ENCODE measurements at places on chromosomes 5 and 9.

- DNase-seq: no peak
Measured at GRCh38 chr5:163496286-163496685, 9.1 kb upstream of the MAT2B start.

GRCh38 chr9:79583952-79584654 is 12.3 kb downstream of the TLE4 start:
- no peak for DNase-seq

DNA sequence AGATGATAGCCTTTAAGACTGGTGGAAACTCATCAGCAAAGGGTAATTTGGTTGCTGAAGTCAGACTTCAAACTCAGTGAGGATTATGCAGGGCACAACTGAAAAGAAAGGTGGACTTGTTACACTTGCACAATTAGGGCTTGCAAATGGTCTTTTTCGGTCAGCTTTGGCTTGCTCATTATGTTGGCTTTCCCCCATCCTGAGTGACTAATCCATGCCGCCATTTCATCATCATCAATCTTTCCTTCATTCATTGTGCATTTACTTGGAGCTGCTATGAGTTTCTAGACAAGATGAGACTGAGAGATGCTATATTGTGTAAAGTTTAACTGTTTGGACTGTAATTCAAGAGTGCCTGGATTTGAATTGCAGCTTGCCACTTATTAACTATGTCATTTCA is 134.8 kb upstream of the PPP1R2B start:
- DNase-seq: no peak

GRCh38 chr9:16475257-16475656 is 395.2 kb downstream of the BNC2 start:
- no peak for DNase-seq

DNA sequence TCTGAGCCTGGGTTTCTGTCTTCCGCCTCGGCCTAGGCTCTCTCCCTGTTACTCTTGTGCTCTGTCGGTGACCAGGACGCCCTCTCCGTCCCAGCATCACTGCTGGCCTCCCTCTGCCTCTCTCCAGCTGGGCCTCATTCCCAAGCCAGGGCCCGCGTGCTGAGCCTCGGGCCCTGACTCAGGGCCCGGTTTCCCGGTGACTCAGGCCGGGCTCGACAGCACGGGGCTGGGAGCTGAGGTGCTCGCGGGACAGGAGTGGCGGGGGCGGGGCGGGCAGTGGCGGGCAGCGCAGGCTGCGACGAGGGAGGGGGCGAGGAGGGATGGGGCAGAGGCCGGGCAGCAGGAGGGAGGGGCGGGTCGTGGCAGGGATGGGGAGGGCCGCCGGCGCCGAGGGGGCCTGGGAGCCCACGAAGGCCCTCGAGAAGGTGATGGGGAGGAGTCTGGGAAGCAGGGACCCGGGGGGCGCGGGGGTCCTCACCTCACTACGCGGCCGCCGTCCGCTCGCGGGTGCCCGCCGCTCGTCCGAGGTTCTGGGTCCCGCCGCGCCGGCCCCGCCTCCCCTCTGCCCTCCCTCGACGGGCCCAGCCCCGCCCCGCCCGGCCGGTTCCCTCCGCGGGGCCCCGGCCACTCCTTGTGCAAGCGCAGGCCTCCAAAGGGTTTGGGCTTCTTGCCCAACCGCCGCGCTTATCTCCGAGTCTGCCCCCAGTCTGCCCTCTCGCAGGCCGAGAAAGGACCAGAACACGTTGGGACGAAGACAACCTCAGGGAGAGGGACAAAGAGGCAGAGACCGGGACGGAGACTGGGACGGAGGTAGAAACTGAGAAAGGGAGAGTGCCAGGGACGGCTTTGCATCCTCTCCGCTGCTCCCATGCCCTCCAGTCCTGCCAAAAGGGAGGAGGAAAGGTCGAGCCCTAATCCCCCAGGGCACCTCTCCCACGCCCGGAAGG is at the start of gene ARAP3:
ARAP3 (minus strand) TSS at position 536 of the 947 bp plus-strand sequence. CDS start 1,744 bp downstream, outside the sequence.
- DNase-seq: no peak

- no peak for DNase-seq
Measured at GRCh38 chr9:31304576-31304975, 1079.9 kb upstream of the ACO1 start.

- no peak for DNase-seq
Measured at GRCh38 chr5:175810457-175810856, 60.9 kb upstream of the CPLX2 start.

DNA sequence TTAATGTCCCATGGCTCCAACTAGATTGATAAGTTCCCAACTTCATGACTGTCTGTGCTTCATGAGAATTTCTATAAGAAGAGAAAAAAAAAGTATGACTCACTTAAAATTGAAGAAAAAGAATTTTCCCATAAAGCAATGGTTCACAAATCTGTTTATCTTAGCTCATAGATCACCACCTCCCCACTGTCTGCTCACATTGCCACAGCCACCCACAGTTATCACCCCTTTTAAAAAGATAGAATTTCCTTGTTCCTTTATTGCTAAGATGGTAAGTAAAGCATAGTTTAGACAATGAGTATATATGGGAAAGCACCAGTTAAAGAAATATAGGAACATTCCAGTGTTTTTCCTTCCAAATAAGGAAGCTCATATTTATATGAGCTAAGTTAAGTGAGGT is 67.1 kb downstream of the ALDH7A1 start:
- DNase-seq: no peak

- no peak for DNase-seq
Measured at GRCh38 chr5:19733612-19734495, 254.1 kb downstream of the CDH18 start.

- no peak for DNase-seq
Measured at GRCh38 chr5:103305809-103306208, 47.2 kb downstream of the MACIR start.

DNA sequence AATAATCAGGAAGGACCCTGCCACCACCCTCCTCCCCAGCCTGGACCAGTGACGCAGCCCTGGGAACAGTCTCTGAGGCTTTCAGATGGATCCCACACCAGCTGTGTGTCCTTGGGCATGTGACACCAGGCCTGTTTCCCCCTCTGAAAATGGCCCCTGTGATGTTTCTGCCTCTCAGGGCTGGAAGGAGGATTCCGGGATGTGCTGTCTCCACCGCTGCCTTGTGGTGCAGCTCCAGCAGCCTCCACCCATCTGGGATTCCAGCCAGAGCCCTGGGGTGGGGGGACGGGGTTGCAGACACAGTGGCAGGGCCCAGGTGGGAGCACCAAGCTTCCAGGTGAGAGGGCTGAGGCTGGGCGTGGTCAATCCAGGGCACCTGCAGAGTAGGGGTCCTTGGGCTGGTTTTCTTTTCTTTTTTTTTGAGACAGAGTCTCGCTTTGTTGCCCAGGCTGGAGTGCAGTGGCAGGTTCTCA is 179.7 kb upstream of the IER5L start:
- no peak for DNase-seq

DNA sequence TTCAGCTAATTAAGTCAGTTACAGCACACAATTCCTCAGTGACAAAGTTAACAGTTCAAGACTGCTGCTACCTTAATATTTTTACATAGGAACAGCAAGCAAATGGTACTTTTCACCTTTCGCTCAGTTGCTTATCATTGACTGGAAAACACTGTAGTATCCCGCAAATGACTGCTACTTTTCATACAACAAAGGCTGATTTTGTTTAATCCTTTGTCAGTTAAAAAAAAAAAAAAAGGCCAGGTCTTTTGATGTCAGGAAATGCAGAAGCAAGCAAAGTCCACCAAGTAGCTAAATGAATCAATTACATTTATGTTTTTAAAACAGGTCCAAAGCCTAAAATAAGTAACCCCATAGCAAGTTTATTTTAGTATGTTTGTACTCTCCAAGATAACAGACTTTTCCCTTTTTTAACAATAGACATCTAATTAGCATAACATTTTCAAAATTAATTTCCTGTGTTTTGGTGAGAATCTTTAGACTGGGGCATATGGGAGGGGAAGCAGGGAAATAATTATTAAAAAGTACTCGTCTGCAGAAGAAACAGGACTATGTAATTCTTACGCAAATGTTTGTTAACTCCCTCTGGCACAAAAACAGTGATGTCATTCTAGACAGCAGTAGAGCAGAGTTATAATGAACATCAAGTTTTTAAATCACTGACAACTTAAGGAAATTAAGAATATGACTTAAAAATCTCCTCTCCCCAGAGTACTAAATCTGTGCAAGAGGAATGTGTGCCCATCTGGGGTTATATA is 9.6 kb downstream of the PFDN1 start:
- peak; percentile 24 for DNase-seq

GRCh38 chr5:116562669-116563068 is 12.0 kb downstream of the SEMA6A start:
- DNase-seq: no peak

GRCh38 chr5:168174376-168174775 is 117.1 kb upstream of the WWC1 start:
- DNase-seq: no peak

DNA sequence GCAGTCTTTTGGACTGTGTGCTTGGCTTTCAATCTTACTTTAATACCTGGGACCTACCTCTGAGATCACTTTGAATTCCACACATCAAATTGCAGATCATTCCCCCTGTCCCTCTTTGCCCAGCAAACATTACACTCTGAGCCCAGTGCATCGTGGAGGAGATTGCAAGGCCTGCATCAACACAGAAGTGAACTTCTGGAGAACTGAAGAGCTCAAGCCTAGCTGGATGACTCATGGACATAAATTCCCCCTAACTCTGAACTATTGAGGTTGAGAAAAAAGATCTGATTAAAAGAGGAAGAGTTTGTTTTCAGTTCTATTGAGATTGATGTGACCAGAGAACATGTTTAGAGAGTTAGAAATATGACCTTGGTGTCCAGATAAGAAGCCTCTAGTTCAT is 316.0 kb upstream of the DMAC1 start:
- no peak for DNase-seq

GRCh38 chr9:113409883-113410206 is 630 bp downstream of the POLE3 start:
- DNase-seq: no peak

DNA sequence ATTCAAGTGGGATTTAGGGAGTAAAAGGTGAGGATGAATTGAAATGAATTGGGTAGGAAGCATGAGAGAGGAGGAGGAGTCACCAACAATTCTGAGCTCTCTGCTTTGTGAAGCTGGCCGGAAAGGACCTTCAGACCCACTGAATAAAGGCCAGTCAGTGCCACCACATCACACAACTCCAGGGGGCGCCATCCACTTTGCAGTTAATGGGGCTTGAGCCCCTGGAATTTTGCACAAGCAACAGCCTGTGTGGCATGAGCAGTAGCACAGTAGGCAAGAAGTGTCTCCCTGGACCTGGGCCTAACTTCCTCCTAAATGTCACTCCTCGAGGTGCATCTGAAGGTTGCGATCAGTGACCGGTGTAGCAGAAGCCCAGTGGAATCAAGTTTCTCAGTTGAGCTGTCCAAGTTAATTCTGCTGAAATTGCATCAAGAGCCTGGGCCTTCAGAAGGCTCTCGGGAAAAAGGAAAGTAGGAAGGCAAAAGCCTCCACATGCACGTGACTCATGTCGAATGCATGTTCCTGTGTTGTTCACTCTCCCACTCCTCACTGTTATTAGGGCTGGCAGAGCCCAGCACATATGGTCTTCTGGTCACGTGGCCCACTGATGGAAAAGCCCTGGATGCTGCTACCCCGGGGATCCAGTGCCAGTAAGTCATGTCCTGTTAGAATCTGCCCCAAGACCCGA is 27.8 kb upstream of the GLIS3 start:
- no peak for DNase-seq

- DNase-seq: no peak
Measured at GRCh38 chr5:78887384-78888118, 97.6 kb downstream of the ARSB start.

DNA sequence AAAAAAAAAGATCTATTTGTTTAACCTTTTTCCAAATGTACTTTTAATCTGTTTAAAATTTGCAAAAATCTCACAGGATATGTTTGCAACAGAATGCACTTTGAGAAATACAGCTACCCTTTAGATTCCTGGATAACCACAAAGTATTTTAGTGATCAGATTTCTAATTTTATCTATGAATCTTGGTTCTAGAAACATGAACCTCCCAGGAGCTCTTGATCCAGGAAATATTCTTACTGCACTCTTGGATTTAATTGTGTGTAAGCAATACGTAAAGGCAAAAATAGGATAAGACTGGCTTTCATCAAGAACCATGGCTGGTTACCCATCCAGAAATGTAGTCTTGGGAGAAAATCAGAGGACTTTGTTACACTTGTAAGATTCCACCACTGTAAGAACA is 1581.8 kb upstream of the WWC1 start:
- DNase-seq: no peak

DNA sequence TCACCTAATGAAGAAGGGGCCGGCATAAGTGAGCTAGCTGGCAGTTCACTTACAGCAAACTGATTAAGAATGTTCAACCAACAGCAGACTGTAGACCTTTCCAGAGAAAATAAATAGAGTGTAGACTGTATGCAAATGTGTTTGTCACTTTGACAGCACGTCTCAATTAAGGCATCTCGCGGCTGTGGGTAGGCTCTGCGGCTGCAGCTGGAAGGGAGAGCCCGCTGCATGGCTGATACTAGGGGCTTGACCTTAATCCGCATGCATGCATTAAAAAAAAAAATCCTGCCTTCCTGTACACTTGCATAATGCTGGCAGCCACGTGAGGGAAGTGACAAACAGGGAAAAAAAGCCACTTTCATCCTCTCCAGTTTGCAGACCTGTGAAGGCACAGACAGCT is 82.3 kb downstream of the CRB2 start:
- DNase-seq: peak; percentile 45

GRCh38 chr5:133888625-133888991 is 79.8 kb downstream of the C5orf15 start:
- DNase-seq: no peak

DNA sequence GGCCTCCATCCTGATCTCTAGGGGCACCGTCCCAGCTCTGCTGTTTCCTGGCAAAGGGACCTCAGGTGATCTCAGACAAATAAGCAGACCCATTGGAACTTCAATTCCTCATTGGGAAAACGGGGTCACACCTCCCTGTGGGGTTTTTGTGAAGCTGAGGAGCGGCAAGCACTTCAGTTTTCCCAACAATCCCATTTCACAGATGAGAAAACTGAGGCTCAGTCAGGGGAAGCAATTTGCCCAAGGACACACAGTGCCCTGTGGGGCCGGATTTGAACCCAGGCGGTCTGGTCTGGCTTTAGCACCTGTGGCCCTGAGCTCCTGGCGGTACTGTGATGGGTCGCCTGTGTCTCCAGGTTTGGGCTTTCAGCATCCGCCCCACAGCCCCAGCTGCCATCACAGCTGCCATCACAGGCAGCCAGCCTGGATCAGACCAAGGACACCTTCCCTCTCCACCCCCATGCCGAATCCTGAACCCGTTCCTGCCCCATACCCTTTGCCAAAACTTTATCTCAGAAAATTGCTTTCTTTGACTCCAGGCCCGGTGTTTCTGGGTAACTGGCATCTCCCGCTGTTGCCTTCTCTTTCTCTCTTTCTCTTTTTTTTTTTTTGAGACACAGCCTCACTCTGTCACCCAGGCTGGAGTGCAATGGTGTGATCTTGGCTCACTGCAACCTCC is 26.4 kb downstream of the NCS1 start:
- DNase-seq: no peak

- no peak for DNase-seq
Measured at GRCh38 chr5:95375591-95375990, 15.6 kb upstream of the FAM81B start.

DNA sequence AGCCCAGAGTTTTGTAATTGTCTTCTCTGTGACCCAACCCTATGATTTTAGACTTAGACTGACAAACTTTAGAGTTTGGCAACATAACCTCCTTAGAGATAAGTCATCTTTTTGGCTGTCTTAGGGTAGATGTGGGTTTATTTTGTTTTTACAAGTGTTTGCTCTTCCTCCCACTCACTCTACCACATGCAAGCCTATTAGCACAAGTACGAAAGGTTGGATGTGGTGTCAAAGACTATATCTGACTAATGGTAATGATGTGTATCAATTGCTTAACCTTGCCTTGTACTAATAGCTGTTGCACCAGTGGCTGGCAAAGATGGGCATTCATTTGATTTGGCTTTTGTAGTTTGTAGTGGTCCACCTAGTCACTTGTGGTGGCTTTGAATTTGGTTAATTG is 46.5 kb downstream of the SLC25A46 start:
- DNase-seq: no peak

All from NCI-H526 (cell line).